ENCODE measurements at places on chromosomes 2 and 18. TPM values are rescaled to one million over a fixed set of nuclear protein-coding genes. Genes with fewer than 3 reads are reported as not detected.
A peak's percentile ranks its signal among the peaks of the same experiment; 100 is the strongest.

GRCh38 chr2:135202751-135203150, 150.7 kb downstream of the RAB3GAP1 start:
- DNase-seq = no peak

GRCh38 chr18:45328811-45329210, 286.5 kb upstream of the SLC14A2 start:
- no peak for DNase-seq

DNA sequence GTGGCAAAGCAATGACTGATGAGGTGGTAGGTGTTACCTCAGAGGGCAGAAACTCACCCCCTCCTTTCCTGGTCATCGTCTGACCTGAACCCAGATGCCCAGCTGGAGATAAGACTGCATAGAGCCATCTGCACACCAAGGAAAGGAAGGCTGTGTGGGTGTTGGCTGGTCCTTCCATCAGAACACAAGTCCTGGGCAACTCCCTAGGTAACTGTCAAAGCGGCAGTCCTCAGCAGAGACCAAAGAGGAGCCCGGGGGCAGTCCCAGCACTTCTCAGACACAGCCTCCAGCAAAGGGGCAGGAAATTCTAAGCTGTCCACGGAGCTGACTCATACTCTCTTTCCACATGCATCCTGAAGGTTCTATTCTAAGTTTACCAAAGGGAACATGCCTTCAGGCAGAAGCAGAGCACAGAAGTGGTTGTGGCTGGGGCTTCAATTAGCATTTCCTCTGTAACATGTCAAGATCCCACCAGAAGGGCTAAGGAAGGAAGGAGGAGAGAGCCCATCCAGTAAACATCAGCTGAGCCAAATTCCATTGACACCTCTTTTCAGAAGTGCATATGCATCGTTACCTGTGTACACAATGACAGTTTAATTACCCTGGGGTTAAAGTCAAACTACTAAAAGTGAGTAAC, 54.7 kb downstream of the SPRED2 start:
- no peak for DNase-seq

DNA sequence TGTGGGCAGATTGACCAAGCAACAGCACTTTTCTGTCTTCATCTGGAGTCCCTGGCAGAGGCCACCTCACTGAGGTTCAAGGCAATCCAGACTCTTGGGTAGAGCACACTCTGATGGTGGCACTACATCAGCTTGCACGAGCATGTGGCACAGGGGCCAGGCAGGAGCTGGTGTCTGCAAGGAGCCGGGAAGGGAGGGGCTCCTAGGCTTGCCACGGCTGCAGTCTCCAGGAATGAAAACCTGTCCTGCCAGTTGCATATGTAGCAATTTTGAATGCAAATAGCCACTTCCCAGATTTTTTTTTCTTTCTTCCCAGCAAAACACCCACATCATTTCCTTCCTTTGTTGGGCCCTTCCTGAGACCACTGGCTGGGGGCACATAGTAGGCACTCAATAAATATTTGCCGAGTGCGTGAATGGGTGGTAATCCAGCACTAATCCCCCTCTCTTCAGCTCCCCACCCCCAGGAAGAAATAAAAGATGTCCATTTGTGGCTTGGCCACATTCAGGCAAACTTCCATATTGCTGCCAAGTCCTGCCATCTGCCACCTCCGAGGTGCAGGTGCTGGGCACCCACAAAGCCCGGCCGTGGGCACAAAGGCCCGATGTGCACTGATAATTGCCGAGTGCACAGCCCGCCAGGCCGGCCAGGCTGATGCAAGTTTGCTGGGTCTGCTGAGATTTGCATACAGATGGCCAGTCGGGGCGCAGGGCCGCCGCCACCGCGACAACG, 72.4 kb downstream of the MYCN start:
- DNase-seq = no peak

GRCh38 chr2:127575185-127575765, 39.8 kb downstream of the MYO7B start:
- DNase-seq = no peak

DNA sequence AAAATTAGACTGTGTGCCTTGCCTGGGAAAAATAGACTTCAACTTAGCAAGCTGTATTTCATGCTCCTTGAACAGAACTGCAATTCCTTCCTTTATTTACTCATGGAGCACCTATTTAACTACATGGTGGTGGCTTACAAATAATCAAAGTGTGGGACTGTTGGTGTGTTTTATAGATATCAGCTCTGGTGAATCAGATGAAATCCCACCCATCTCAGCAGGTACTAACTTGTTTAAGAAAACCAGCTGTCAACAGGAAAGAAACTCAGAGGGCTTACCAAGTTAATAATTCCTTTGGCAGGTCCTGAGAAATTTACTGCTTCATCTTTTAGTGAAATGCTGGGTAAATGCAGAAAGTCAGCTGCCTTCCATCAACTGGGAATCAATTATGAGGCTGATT, 830.6 kb downstream of the SLC4A3 start:
- DNase-seq = no peak

DNA sequence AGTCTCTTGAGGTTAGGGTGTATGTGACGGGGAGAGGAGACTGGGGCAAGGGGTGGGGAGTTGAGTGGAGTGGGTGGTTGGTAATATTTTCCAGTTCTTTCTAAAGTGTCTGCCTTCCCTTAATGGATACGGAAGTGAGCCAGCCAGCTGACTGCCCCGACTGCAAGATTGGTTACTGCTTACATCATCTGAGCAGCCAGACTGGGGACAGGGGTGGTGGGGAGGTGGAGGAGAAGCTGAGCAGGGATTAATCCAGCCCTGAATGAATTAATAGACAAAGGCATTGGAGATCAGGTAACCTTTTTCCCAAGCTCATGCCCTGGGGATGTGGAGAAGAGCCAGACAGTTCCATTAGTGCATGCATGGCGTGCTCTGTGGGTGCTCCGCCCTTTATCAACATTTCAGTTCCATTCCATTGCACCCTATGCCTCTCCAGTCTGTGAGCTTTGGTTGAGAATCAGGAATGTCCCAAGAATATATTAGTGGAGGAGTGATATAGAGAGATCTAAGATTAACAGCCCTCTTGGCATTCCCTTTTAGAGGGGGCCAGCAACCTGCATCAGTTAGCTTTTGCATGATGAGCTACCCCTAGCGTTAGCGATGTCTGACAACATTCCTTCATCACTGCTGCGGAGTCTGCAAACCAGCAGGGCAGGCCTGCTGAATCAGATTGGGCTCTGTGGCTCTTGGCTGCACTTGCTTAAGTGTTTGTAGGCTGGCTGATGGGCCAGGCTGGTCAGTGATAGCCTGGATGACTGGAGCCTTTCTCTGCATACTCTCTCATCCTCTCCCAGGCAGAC, 67.4 kb downstream of the TNP1 start:
- no peak for DNase-seq

DNA sequence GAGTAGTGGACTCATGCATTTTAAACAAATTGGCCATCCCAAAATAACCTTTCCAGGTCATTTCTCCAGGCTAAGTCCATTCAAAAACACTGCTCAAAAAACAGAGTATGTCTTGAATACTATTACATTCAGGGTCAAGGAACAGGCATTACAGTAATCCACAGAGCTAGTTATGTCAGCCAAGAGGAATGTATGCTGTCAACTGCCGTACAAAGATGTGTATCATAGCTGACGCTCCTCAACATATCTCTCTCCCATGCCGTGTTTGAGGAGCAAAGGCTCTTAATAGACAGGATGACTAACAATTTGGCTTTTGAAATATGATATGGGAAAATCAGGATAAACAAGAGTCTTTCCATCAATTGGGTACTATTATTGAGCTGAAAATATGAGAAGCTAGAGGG, 68.8 kb upstream of the KCTD1 start:
- no peak for DNase-seq

GRCh38 chr2:151791545-151791944, 36.7 kb downstream of the ARL5A start:
- DNase-seq = no peak

GRCh38 chr2:105907184-105907583, 162.5 kb downstream of the NCK2 start:
- no peak for DNase-seq

DNA sequence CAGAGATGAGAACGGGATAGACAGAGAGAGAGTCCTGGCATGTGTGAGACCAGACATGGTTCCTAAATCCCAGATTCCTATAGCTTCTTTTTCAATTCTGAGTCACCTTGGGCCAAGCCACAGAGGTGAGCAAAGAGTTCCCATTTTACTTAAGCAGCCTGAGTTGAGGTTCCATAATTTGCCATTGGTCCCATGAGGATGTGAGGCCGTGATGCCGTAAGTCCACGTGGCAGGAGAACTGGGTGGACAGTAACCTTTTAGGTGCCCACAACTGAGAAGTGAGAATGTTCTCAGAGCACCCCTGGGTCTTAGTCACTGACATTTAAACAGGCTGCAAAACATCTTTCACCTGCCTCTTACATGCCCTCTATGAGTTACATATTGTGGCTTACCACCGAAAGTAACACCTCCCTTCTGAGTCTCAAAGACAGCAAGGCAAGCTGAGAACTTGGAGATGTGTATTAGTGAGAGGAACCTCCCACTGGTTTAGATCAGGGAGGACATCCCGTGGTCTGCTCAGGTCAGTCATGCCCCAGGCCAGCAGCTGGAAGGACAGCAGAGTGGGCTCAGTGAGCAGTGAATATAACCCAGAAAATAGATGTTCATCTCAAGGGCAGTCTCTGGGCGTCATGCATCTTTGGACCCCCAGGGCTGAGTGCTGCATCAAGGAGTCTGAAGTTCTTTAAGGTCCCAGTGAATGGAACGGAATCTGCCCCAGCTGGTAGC, 127.9 kb upstream of the LGALSL start:
- peak; percentile 35 for DNase-seq

DNA sequence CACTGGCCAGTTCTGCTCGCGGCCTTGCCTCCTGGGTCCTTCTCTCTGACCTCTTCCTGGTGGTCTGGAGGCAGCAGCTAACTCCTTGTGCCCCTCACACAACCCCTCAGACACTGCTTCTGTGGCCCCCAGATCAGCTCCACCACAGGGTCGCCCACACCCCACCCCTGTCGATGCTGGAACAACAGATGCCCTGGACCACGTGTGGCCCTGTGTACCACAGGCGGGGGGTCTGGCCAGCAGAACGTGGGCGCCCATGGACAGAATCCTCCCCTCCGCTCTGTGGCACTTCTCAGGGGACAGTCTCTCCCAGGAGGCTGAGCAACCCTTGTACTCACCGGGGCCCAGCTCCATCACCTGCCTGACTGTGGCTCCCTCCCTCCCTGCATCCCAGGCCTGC, 245.6 kb downstream of the NDUFA10 start:
- DNase-seq = no peak

DNA sequence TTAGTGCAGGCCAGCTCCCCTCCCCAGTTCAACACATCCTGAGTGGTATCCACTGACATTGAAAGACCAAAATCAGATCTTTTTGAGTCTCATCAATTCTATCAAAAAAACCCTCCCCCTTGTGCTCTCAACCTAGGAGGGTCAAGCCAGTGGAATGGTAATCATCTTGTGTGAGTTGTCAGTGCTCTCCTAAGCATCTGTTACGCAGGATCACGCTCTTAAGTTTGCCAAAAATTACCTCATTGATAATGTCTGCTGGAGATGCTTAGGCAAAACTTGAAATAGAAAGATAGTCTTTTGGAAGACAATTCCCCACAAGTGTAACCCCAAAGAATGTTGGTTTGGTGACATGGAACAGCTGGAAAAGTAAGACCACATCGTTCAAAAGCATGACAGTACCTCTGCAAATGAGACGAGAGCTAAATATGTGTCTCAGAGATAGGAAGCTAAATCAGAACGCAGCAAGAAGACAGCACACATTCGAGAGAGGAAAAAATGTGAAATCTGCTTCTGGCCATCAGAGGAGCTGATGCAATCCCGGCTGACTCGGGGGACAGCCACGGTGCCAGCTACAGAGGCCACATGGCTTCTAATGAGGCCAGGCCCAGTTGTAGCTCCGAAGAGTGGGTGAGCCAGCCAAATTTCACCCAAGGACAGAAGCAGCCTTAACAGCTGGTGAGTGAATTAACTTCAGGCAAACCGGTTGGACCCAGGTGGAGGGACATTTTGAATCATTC, 753.9 kb downstream of the RNF144A start:
- no peak for DNase-seq

GRCh38 chr18:72107647-72108383, 436.3 kb downstream of the CBLN2 start:
- DNase-seq = no peak

DNA sequence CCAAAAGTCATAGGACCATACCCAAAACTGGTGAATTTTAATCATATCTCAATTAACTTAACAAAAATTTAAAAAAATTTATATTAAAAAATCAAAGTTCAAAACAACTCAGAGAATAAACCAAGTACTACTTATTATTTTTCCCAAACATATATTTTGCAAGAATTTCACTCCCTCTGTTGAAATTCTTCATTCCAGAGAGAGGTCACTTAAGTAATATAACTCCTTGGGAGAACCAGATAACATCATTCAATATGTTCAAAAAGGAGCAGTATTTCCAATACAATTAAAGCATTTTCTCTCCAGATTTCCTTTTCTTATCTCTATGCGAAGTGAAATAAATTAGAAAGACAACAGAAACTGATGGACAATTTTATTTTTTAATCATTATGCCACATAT, 165.9 kb upstream of the RND3 start:
- no peak for DNase-seq

DNA sequence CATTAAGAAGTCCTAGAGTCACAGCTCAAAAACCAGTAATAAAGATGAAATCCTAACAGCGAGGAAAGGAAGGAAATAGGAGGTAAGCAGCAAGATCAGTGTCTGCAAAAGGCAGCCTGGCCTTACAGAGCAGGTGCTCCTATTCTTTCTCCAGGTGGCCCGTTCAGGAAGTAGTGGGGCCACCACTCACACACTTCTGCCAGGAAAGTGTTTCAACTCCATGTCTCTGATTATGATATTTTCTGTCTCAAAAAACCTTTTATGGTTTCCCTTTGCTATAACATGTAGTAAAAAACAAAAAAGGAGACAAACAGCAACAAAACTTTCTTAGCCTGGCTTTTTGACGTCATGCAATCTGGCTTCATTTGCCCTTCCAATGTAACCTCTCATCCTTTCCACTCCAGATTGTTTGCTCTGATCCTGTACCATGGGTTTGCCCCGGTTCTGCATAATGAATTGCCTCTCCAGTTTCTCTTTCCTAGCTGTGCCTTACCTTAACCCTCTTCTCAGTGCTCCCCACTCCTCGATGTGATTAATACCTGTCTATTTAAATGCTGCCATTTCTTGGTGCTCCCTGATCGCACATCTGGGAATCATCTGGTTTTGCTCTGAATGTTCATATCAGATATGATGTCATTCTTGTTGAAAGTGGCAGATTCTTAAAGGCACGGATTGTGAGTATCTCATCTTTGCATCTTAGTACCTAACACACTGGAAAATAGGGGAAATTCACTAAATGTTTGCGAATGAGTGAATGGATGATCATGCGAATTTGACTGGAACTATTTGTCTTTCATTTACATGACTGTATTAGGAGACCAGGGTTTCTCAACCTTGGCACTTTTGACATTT, 50.6 kb upstream of the PTPRM start:
- DNase-seq = no peak

CAPN14 gene
- total RNA-seq = 0.10 TPM

ADAM23 gene
- total RNA-seq = 0.87 TPM

MYOM1 gene
- 0.25 TPM for total RNA-seq

TBR1 gene
- not detected for total RNA-seq

RAD51AP2 gene
- total RNA-seq = not detected

POTEC gene
- not detected for total RNA-seq

GULP1 gene
- total RNA-seq = not detected

CLIP4 gene
- 14.5 TPM for total RNA-seq

TUBB8B gene
- total RNA-seq = not detected

AP1S3 gene
- 18.4 TPM for total RNA-seq

CFC1 gene
- total RNA-seq = not detected

TMEM200C gene
- total RNA-seq = not detected
